ENCODE measurements at places on chromosomes 3 and 15. TPM values are rescaled to one million over a fixed set of nuclear protein-coding genes. Genes with fewer than 3 reads are reported as not detected.

The GTPBP8 gene
- 22.6 TPM for total RNA-seq

The NAA80 gene
- 18.1 TPM for total RNA-seq

The CP gene
- not detected for total RNA-seq

The CYP1A1 gene
- 0.29 TPM for total RNA-seq

The IGDCC3 gene
- not detected for total RNA-seq

The TM4SF1 gene
- total RNA-seq, result 0.13 TPM

The SKOR1 gene
- 0.21 TPM for total RNA-seq

The WDR93 gene
- total RNA-seq, result not detected

The HTR3E gene
- total RNA-seq, result not detected

The CPLX3 gene
- total RNA-seq, result 0.17 TPM

The PTX3 gene
- total RNA-seq, result not detected

GRCh38 chr3:104368760-104369159 is 997.9 kb upstream of the ALCAM start:
- no peaks in the 10 kb centered on the region for H3K4me1 ChIP-seq
- no peak overlapping the region for H3K27ac ChIP-seq
- H3K36me3 ChIP-seq, result no peaks in the 10 kb centered on the region
- no peaks in the 10 kb centered on the region for H3K27me3 ChIP-seq

- H3K36me3 ChIP-seq, result no peaks in the 10 kb centered on the region
- H3K27ac ChIP-seq, result no peak overlapping the region
- H3K27me3 ChIP-seq, result no peaks in the 10 kb centered on the region
- no peaks in the 10 kb centered on the region for H3K4me1 ChIP-seq
Observed at GRCh38 chr3:116961106-116961505, 251.5 kb downstream of the TUSC7 start.

DNA sequence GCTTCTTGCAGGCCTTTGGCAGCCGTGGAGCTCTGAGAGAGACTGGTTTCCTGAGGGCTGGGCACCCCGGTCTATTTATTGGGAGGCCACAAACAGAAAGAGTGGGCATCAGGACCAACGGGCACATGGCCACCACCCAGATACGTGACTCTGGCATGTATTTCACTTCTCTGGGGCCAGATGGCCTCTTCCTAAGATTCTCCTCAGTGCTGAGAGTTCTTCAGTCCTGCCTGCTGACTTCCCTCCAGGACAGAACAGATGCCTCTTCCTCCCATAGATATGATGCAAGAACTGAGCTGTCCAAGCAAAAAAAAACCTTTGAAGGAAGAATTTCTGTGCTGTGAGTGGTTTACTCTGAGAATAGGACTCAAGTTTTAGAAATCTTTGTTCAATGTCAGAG is 107.7 kb downstream of the IGF2BP2 start:
- no peaks in the 10 kb centered on the region for H3K4me1 ChIP-seq
- H3K27ac ChIP-seq, result no peak overlapping the region
- no peak for DNase-seq
- peaks cover 5% of the 10 kb centered on the region for H3K27me3 ChIP-seq

GRCh38 chr3:54832876-54833275 is 95.0 kb downstream of the LRTM1 start:
- no peaks in the 10 kb centered on the region for H3K4me1 ChIP-seq
- no peaks in the 10 kb centered on the region for H3K27me3 ChIP-seq
- H3K36me3 ChIP-seq, result no peaks in the 10 kb centered on the region
- H3K27ac ChIP-seq, result no peak overlapping the region

GRCh38 chr3:185658504-185658912 is 72.4 kb downstream of the SENP2 start:
- no peak overlapping the region for H3K4me3 ChIP-seq
- no peaks in the 10 kb centered on the region for H3K4me1 ChIP-seq
- DNase-seq, result no peak
- no peaks in the 10 kb centered on the region for H3K36me3 ChIP-seq
- H3K27me3 ChIP-seq, result no peaks in the 10 kb centered on the region

DNA sequence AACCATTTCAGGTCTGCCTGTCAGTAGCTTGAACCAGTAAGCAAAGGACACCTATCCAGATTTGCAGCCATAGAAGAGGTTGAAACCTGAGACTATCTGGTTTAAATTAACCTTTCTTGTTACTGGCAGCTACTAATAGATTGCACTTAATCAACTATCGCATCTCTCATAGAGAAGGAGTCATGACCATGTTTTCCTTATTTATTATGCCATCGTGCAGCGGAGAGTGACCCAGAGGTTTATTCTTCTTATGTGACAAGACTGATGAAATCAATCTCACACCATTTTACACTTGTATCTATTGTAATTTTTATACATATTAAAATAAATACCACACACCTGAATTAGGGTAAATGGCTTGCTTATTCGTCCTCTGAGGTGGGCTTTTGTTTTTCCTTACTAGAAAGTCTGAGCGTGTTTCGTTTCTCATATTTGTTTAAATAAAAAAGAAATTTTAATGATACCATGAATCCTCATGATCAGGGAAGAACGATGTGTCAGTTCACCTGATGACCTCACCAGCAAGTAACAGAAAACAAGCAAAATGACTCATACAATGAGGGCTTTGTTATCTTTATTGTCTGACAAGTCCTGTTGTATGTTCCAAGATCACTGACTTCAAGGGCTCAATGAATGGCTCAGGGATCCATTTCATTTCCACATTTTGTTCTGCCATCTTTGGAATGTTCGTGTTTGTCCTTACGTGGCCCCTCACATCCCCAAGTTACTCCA is 379.5 kb upstream of the DPH6 start:
- DNase-seq, result no peak
- no peaks in the 10 kb centered on the region for H3K36me3 ChIP-seq
- H3K4me3 ChIP-seq, result no peak overlapping the region
- no peak overlapping the region for H3K27ac ChIP-seq
- H3K27me3 ChIP-seq, result no peaks in the 10 kb centered on the region

DNA sequence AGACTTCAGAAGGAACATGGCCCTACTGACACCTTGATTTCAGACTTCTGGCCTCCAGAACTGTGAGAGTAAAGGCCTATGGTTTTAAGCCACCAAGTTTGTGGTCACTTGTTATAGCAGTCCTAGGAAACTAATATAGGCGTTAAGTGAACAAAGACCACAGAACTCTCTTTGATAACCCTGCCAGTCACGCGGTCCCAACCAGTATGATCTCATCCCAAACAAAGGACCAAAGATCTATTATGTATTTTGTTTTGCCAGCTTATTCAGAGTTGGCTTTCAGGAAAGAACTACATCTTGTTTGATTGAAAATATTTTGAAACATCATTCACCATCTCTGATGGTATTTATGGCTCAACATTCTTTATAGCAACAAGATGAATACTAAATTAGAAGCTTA is 294.4 kb upstream of the SLCO3A1 start:
- H3K27ac ChIP-seq, result no peak overlapping the region
- no peaks in the 10 kb centered on the region for H3K36me3 ChIP-seq
- H3K4me1 ChIP-seq, result no peaks in the 10 kb centered on the region
- H3K27me3 ChIP-seq, result peaks cover 5% of the 10 kb centered on the region
- no peak for DNase-seq

- no peaks in the 10 kb centered on the region for H3K4me1 ChIP-seq
- no peak overlapping the region for H3K27ac ChIP-seq
- no peaks in the 10 kb centered on the region for H3K36me3 ChIP-seq
- no peak for DNase-seq
- no peak overlapping the region for H3K4me3 ChIP-seq
- H3K27me3 ChIP-seq, result no peaks in the 10 kb centered on the region
Observed at GRCh38 chr3:55127565-55127964, 199.7 kb upstream of the LRTM1 start.

GRCh38 chr15:95718441-95718840 is 612.1 kb upstream of the NR2F2 start:
- no peak for DNase-seq
- no peaks in the 10 kb centered on the region for H3K27me3 ChIP-seq
- no peak overlapping the region for H3K4me3 ChIP-seq

- H3K4me1 ChIP-seq, result peaks cover 3% of the 10 kb centered on the region
- H3K4me3 ChIP-seq, result no peak overlapping the region
- H3K36me3 ChIP-seq, result no peaks in the 10 kb centered on the region
- no peak for DNase-seq
- no peak overlapping the region for H3K27ac ChIP-seq
- peaks cover 16% of the 10 kb centered on the region for H3K27me3 ChIP-seq
Observed at GRCh38 chr15:33154351-33155166, 40.0 kb downstream of the FMN1 start.

- no peaks in the 10 kb centered on the region for H3K36me3 ChIP-seq
- peaks cover 2% of the 10 kb centered on the region for H3K27me3 ChIP-seq
- no peaks in the 10 kb centered on the region for H3K4me1 ChIP-seq
- no peak for DNase-seq
- no peak overlapping the region for H3K27ac ChIP-seq
Observed at GRCh38 chr3:115330430-115330829, 183.3 kb upstream of the ZBTB20 start.

- no peak for DNase-seq
- no peaks in the 10 kb centered on the region for H3K36me3 ChIP-seq
Observed at GRCh38 chr3:195259154-195259474, 11.8 kb downstream of the XXYLT1 start.

DNA sequence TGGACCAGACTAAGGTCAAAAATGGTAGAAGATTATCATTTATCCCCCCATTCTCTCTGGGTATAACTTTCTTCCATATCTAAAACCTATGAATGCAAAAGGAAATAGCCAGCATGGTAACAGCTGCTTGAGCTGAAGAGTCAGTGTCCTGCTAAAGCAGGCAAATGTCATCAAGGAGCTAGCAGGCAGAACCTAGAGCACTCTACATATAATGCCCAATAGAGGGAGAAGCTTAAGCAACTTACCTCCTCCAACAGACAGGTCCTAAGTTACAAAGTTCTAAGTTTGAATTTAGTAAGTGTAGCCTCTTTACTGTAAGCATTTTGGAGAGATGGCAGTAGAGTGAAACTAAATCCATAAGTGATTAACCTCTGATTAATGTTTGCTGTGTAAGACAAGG is 7.7 kb downstream of the RAF1 start:
- no peak overlapping the region for H3K4me3 ChIP-seq
- no peaks in the 10 kb centered on the region for H3K27me3 ChIP-seq
- no peak overlapping the region for H3K27ac ChIP-seq
- peaks cover 10% of the 10 kb centered on the region for H3K36me3 ChIP-seq
- H3K4me1 ChIP-seq, result peaks cover 41% of the 10 kb centered on the region

DNA sequence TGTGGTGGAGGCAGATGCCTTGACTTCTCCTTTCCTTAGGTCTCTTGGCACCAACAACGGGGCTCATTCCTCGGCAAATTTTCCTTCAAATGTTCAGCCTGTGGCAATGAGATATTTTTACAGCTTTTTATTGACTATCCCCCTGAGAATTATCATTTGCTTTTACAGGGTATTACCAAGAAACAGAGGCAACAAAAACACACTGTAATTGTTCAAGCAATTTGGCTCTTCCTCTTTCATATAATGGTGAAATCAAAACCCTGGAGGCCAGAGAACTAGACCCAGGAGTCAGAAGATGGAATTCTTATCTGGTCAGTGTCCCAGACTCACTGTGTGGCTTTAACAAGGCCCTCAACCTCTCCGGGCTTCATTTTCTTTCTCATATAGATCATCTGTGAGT is 40.1 kb downstream of the TRIM42 start:
- H3K36me3 ChIP-seq, result no peaks in the 10 kb centered on the region
- DNase-seq, result no peak
- H3K27me3 ChIP-seq, result peaks cover 2% of the 10 kb centered on the region
- H3K27ac ChIP-seq, result no peak overlapping the region
